ENCODE measurements at places on chromosomes 13 and 19.

DNA sequence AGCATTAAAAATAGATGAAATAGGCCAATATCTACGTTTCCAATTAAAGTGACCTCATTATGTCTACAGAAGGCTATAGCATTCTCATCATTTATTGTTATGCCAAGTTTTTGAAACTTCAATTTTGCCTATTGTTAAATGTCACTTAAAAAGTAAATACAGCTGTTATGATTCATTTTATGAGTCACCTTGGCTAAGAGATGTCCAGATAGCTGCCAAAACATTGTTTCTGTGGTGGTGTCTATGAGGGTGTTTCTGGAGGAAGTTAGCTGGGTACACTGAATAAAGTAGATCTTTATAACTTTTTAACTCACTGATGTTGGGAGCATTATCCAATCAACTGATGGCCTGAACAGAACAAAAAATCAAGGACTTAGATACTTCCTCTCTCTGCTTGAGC is 1209.7 kb upstream of the PCDH9 start:
- peak; percentile 76 for DNase-seq

DNA sequence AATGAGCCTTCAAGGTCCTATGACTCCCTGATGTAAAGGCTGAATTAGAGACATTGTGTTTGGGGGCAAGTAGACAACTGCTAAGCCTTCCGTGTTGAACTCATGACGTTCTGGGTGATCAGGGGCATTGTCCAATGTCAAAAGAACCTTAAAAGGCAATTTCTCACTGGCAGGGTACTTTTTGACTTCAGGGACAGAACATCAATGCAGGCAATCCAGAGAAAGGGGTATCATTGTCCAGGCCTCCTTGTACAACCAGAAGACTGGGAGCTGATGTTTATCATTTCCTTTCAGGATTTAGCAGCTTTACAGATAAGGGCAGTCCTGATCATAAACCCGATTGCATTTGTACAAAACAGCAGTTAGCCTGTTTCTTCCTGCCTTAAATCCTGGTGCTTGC is 25.0 kb upstream of the SMAD9 start:
- DNase-seq, result no peak

GRCh38 chr19:11364935-11365334 is 9.5 kb upstream of the SWSAP1 start:
- DNase-seq, result no peak

- DNase-seq, result peak; percentile 5
These were observed 1524.0 kb downstream of the SLITRK1 start for GRCh38 chr13:82358284-82358683.

DNA sequence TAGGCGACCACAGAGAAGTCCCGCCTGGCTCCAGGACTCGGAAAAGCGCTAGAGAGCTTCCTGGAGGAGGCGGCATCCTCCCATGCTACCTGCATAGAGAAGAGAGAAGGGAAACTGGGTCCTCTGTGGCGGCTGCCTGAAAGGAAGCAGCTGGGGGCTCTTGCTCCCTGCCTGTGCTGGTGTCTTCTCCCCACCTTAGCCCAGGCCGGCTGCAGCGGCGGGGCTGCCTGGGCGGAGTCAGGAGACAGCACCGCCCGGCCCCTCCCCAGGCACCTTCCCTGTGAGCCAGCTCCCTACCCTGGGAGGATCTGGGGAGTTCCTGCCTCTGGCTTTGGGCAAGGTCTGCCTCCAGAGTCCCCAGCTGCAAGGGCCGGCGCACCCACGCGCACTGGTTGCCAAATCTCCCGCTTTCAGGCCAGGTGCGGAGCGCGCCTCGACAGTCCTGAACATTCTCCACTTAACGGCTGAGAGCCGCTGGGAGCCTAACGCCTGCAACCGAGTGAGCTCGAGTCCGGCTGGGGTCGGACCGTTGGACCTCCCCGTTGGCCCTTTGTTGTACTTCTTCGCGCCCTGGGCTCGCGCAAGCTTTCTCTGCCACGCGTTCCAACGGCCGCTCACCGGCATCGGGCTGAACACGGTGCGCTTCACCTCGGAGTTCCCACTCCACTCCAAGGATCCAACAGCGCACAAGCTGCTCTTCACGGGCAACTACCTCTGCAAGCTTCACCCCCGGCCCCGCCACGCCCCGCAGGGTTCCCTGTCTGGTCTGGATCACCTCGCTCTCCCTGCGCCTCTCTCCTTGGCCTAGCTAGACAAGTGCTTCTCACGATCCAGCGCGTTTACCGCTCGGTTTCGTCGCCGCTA is 21.8 kb upstream of the ZNF30 start:
- DNase-seq, result no peak
